ENCODE measurements at places on chromosomes 7 and 10. TPM values are rescaled to one million over a fixed set of nuclear protein-coding genes. Genes with fewer than 3 reads are reported as not detected.

- DNase-seq, result no peak
These were observed 95.5 kb downstream of the CELF2 start for GRCh38 chr10:11113156-11113555.

GRCh38 chr10:110901954-110902819, 16.8 kb downstream of the BBIP1 start:
- no peak for DNase-seq

DNA sequence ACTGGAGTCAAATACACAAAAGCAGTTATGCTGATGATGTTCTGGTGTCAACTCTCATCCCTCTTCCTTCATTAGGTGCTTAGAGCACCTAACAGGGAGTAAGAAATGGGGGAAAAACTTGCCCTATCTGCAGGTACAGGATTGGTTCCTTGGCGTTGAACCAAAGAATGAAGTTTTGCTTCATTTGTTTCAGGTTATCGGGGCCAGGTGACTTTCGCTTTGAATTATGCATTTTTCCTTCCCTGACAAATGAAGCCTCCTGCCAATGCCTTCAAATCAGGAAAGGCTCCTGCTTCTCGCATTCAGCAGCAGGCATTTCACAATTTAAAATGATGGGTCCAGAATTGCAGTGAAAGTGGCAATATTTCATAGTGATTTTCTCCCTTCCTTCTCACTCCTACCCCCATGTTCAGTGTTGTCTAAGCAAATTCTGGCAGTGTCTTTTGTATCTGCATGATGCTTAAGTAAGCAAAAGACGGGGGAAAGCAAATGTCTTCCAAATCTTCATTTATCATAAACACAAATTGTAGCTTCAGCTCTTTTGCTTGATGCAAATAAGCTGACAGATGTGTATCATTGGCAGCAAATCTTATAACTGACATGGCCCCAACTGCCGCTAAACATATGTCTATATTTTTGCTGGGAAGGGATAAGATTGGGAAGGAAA, 29.4 kb downstream of the DNAJB9 start:
- no peak for DNase-seq

GRCh38 chr7:35524112-35524804, 170.7 kb downstream of the HERPUD2 start:
- DNase-seq, result no peak

GRCh38 chr7:95322854-95323253, 1.5 kb downstream of the PON1 start:
- no peak for DNase-seq

Gene GNGT1
- not detected for total RNA-seq

Gene SPDYE9
- not detected for total RNA-seq

GRCh38 chr7:39547336-39547735, 18.9 kb upstream of the YAE1 start:
- no peak for DNase-seq

- no peak for DNase-seq
These were observed 922.0 kb upstream of the SORCS1 start for GRCh38 chr10:108086502-108086901.

Gene RAPGEF5
- 190 TPM for total RNA-seq
